Activated T-helper 2 cell treated with anti-CD3 and anti-CD28 coated beads, Interferon-gamma antibody, Interleukin-2, Interleukin-4, amounts not matched to agents 10 μg/mL and 5 μg/mL and 100 μg/mL, durations not matched to agents 14 hours and 24 hours and 36 hours (primary cell): ENCODE measurements at places on chromosomes 5 and 9. TPM values are rescaled to one million over a fixed set of nuclear protein-coding genes. Genes with fewer than 3 reads are reported as not detected.

- no peaks in the 10 kb centered on the region for H3K4me1 ChIP-seq
- no peaks in the 10 kb centered on the region for H3K27me3 ChIP-seq
These were observed 551.0 kb downstream of the KIF4B start for GRCh38 chr5:155564541-155564940.

PTPRD gene
- total RNA-seq = 1.1 and 1.5 TPM in 2 replicates

NDFIP1 gene
- total RNA-seq = 118 and 121 TPM in 2 replicates

- no peaks in the 10 kb centered on the region for H3K36me3 ChIP-seq
- no peak overlapping the region for H3K27ac ChIP-seq
- H3K27me3 ChIP-seq = peaks cover 3% of the 10 kb centered on the region
- no peak overlapping the region for H3K4me3 ChIP-seq
- no peaks in the 10 kb centered on the region for H3K4me1 ChIP-seq
These were observed 90.7 kb downstream of the RAD23B start for GRCh38 chr9:107373809-107374208.

GRCh38 chr5:35593338-35593737 lies 24.3 kb upstream of the SPEF2 start:
- DNase-seq = no peak
- no peak overlapping the region for H3K27ac ChIP-seq
- H3K4me1 ChIP-seq = no peaks in the 10 kb centered on the region
- H3K27me3 ChIP-seq = peaks cover 7% of the 10 kb centered on the region

- peak overlapping the region; percentile 52 for H3K4me3 ChIP-seq
- no peaks in the 10 kb centered on the region for H3K27me3 ChIP-seq
- H3K27ac ChIP-seq = peak overlapping the region; percentile 95
- DNase-seq = no peak
- H3K4me1 ChIP-seq = peaks cover 49% of the 10 kb centered on the region
These were observed 301.6 kb downstream of the NR3C1 start for GRCh38 chr5:143101725-143102386.

DNA sequence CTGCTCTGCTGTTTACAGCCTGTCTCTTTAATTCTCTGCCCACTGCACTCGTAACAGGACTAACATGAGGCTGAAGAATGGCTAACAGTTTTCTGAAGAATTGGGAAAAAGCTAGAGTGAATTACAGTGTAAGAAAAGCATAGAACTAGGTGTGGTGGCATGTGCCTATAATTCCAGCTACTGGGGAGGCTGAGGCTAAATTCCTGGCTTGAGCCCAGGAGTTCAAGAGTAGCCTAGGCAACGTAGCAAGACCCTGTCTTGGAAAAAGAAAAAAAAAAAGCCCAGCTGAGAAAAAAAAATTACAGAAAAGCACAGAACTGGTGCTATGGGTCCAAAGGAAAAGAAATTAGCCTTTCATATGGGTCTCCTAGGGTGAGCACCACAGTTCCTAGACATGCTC lies 13.9 kb upstream of the UHRF2 start:
- no peaks in the 10 kb centered on the region for H3K4me1 ChIP-seq
- peaks cover 11% of the 10 kb centered on the region for H3K27me3 ChIP-seq
- H3K27ac ChIP-seq = no peak overlapping the region
- no peak overlapping the region for H3K4me3 ChIP-seq
- DNase-seq = no peak

LRRC70 gene
- total RNA-seq = 0.46 and 1.1 TPM in 2 replicates

GRCh38 chr9:70502690-70503089 lies 88.2 kb upstream of the KLF9 start:
- peaks cover 5% of the 10 kb centered on the region for H3K4me1 ChIP-seq
- no peak for DNase-seq
- no peak overlapping the region for H3K4me3 ChIP-seq

GLRA1 gene
- total RNA-seq = not detected in 2 replicates

ENHO gene
- total RNA-seq = not detected in 2 replicates

OR1L8 gene
- total RNA-seq = 0.18 TPM in 1 of 2 replicates, not detected in the other

MYOZ3 gene
- 0.09 TPM in 2 replicates for total RNA-seq

GRCh38 chr9:133515615-133516255 lies 9.0 kb downstream of the MYMK start:
- DNase-seq = no peak
- no peak overlapping the region for H3K4me3 ChIP-seq

GRCh38 chr5:1833264-1834021 lies 32.2 kb downstream of the NDUFS6 start:
- no peaks in the 10 kb centered on the region for H3K4me1 ChIP-seq
- DNase-seq = no peak
- H3K4me3 ChIP-seq = no peak overlapping the region
- no peak overlapping the region for H3K27ac ChIP-seq
- H3K27me3 ChIP-seq = no peaks in the 10 kb centered on the region

DNA sequence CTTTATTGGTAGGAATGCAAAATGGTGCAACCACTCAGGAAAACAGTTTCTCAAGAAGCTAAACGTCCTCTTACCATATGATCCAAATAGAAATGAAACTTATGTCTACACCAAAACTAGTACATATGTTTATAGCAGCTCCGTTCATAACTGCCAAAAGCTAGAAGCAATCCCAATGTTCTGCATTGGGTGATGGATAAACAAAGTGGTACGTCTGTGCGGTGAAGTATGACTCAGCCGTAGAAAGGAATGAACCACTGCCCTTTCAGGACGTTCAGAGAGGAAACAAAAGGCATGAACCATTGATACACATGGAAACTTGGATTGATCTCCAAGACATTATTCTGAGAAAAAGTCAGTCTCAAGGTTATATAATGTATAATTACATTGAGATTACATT lies 27.6 kb downstream of the HNRNPH1 start:
- no peaks in the 10 kb centered on the region for H3K4me1 ChIP-seq
- no peak overlapping the region for H3K4me3 ChIP-seq
- DNase-seq = no peak
- H3K27ac ChIP-seq = no peak overlapping the region
- H3K36me3 ChIP-seq = peaks cover 55% of the 10 kb centered on the region

PCDHB4 gene
- not detected in 2 replicates for total RNA-seq

CKMT2 gene
- not detected in 2 replicates for total RNA-seq

SLC9A3 gene
- 2.4 and 2.8 TPM in 2 replicates for total RNA-seq

GDA gene
- total RNA-seq = 0.07 TPM in 1 of 2 replicates, not detected in the other

- H3K27ac ChIP-seq = no peak within 1 kb of the TSS
- peak within 1 kb of the TSS; percentile 79 for H3K4me3 ChIP-seq
- no peak for DNase-seq
These were observed at the start of gene OSMR for GRCh38 chr5:38845526-38846378. Gene OSMR, plus strand, starts transcription at chr5:38846012. Its CDS starts 23,033 bp downstream, at chr5:38869045.

DNA sequence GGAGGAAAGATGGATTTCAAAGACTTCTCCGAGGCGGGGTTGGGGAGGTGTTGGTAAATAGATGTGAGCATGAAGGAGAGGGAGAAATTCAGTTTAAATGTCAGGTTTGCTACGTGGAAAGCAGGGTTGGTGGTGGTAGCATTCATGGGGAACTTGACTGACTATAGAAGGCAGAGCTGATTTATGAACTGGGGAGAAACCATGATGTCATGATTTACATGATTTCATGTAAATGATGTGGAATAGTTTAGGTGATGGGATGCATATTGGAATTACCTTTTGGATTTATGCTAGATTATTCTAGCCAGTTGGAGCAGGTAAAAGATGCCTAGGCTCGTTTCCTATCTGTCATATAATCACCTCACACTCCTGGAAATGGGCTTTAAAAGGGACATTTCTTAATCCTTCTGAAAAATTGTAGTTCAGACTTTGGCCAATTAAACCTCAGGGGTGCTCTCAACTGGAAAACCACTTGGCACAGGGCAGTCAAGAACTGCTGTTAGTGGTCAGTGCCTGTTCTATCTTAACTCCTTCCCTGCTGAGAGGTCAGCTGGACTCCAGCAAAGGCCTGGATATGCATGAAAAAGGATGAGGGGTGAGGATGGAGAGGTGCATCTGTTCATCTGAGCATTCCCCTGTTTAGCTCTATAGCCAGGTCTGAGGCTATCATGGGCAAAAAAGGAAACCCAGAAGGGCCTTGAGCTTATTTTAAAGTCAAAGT lies 50.1 kb upstream of the BASP1 start:
- no peak overlapping the region for H3K27ac ChIP-seq
- H3K36me3 ChIP-seq = no peaks in the 10 kb centered on the region
- H3K27me3 ChIP-seq = no peaks in the 10 kb centered on the region
- no peak for DNase-seq

RABL6 gene
- total RNA-seq = 108 and 111 TPM in 2 replicates

CCNJL gene
- total RNA-seq = not detected in 2 replicates

AGXT2 gene
- total RNA-seq = not detected in 2 replicates

DNA sequence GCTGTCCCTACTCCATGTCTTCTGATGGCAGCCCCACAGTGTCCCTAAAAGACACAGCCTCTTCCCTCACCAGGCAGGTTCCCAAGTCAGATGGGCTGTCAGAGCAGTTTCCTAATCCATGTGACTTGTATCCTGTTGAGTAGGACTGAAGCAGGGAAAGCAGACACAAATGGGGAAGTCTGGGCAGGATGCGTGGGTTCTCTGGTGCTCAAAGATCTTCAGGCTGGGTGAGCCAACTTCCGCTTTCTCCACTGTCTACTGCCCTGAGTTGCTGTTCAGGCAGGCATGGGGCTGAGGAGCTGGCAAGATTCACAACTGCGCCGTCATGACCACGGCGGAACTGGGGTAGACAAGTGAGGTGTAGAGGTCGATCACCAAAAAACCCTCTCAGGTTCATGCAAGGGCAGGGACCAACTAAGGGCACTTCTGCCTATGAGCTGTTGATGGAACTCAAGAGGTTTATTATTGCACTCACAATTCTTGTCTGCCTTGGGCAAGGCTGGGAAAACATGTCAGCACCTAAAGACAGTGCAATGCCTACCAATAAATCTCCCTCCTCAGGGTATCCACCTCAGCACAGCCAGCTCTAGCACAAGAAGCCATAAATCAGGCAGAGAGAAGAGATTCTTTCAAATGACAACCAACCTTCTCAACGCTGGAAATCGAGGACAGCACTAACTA lies 83.4 kb downstream of the RAPGEF1 start:
- peak overlapping the region; percentile 28 for H3K4me3 ChIP-seq
- H3K4me1 ChIP-seq = peaks cover 61% of the 10 kb centered on the region
- DNase-seq = peak; percentile 55
- H3K27ac ChIP-seq = peak overlapping the region; percentile 89

- no peak overlapping the region for H3K27ac ChIP-seq
- H3K27me3 ChIP-seq = peaks cover 2% of the 10 kb centered on the region
- H3K4me1 ChIP-seq = no peaks in the 10 kb centered on the region
- no peak for DNase-seq
- H3K4me3 ChIP-seq = no peak overlapping the region
These were observed 41.1 kb downstream of the LAMC3 start for GRCh38 chr9:131049829-131050715.

CTSV gene
- total RNA-seq = 0.48 and 0.78 TPM in 2 replicates

DNA sequence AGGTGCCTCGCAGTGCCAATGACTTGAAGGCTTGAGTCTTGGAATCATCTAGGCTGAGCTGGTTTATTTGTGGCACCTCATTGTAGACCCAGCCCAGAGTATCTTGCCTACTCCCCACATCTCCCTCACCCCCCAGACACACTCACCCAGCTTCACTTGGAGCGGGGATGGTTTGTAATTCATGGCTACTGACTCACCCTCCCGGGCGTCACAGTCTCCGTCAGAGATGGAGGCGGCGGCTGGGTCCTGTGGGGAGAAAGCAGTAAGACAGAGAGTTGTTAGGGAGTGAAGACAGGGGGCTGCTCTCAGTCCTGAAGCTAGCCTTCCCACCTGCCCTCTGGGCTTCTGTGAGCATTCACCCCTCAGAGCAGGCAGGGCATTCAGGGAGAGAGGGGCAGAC lies 29.0 kb upstream of the MYORG start:
- H3K36me3 ChIP-seq = no peaks in the 10 kb centered on the region
- H3K4me3 ChIP-seq = no peak overlapping the region
- H3K4me1 ChIP-seq = no peaks in the 10 kb centered on the region
- H3K27ac ChIP-seq = no peak overlapping the region
- no peaks in the 10 kb centered on the region for H3K27me3 ChIP-seq

ACTBL2 gene
- total RNA-seq = not detected in 2 replicates

DNA sequence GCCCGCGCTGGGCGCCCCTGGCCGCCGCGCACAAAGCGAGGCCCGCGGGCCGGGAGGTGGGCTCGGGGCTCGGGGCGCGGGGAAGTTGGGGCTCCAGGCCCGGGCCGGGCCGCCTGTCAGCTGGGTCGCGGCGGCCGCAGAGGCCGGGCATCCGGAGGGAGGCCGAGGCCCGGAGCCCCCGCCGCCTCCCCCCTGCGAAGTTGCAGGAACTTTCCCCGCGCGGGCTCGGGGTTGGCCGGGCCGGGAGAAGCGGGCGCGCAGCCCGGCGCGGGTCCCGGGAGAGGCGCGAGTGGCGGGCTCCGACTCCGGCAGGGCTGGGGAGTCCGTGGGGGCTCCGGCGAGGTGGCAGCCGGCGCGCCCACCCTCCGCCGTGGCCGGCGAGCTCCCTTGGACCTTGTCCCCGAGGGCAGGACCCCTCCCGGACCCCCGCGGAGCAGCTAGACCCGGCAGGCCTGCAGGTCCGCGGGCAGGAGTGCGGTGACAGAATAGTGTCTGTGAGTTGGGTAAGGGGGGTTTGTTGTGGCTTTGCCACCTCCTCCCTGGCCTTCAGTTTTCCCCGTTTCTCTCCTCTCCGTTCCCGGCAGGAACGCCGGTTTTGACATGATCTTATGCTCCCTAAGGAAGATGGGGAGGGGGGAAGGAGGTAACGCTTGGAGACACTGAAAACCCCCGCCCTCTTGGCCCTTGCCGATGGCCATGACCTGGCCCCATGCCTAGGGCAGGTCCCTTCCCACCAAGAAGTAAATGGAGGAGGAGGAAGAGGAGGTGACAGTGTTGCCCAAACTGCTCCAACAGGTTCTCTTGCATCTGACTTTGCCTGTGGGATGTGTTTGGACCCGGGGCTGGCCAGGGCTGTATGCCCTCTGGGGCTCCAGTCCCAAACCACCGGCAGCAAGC lies 942 bp downstream of the PHF2 start:
- peaks cover 12% of the 10 kb centered on the region for H3K36me3 ChIP-seq
- peak overlapping the region; percentile 80 for H3K27ac ChIP-seq
- no peak for DNase-seq
- peaks cover 25% of the 10 kb centered on the region for H3K4me1 ChIP-seq
- no peaks in the 10 kb centered on the region for H3K27me3 ChIP-seq

DNA sequence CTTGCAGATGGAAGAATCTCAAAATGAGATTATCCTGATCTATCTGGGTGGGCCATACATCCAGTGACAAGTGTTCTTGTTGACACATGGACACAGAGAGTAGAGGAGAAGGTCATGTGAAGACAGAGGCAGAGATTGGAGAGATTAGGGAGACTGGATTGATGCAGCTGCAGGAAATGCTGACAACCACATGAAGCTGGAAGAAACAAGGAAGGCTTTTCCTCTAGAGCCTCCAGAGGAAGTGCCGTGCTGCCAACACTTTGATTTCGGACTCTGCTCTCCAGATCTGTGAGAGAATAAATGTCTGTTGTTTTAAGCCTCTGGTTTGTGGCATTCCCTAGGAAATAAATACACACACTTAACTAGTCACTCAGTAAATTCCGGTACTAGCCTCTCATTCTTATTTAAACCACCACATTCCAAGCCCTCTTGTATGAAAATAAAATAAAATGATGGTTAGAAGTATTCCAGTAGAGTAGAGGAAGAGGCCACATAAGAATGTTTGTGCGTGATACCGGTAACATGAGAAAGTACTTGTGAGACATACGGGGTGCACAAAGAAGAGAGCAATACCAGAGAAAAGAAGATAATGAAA lies 110.9 kb upstream of the DMAC1 start:
- H3K27ac ChIP-seq = no peak overlapping the region
- peaks cover 2% of the 10 kb centered on the region for H3K27me3 ChIP-seq
- H3K4me1 ChIP-seq = peaks cover 9% of the 10 kb centered on the region
- no peaks in the 10 kb centered on the region for H3K36me3 ChIP-seq

GRCh38 chr9:77176686-77177142 lies 620 bp upstream of the VPS13A start:
- H3K27me3 ChIP-seq = peaks cover 12% of the 10 kb centered on the region
- H3K4me3 ChIP-seq = peak overlapping the region; percentile 91
- H3K4me1 ChIP-seq = peaks cover 27% of the 10 kb centered on the region
- peaks cover 2% of the 10 kb centered on the region for H3K36me3 ChIP-seq
- no peak for DNase-seq

- H3K27ac ChIP-seq = no peak overlapping the region
- no peaks in the 10 kb centered on the region for H3K36me3 ChIP-seq
- no peak for DNase-seq
- H3K4me1 ChIP-seq = no peaks in the 10 kb centered on the region
- H3K27me3 ChIP-seq = peaks cover 11% of the 10 kb centered on the region
These were observed 26.2 kb upstream of the BARHL1 start for GRCh38 chr9:132556235-132556634.
